T-helper 9 cell (primary cell): ENCODE measurements at places on chromosomes 7 and 10.

- no peak for DNase-seq
These were observed 182.6 kb upstream of the FEZF1 start for GRCh38 chr7:122487131-122487530.

GRCh38 chr10:60872451-60872850, 71.5 kb downstream of the RHOBTB1 start:
- DNase-seq: no peak

- no peak for DNase-seq
These were observed 14.2 kb upstream of the PRKAR1B start for GRCh38 chr7:741191-741671.

GRCh38 chr7:2219606-2220005, 13.1 kb downstream of the MAD1L1 start:
- DNase-seq: no peak

- no peak for DNase-seq
These were observed 10.0 kb downstream of the FRG2B start for GRCh38 chr10:133616371-133617130.

GRCh38 chr7:11281953-11282352, 308.3 kb downstream of the PHF14 start:
- no peak for DNase-seq

- no peak for DNase-seq
These were observed 88.3 kb downstream of the CHST15 start for GRCh38 chr10:124005091-124005490.

- no peak for DNase-seq
These were observed 30.6 kb downstream of the ADARB2 start for GRCh38 chr10:1706711-1707110.
